Activated naive CD4-positive, alpha-beta T cell treated with anti-CD3 and anti-CD28 coated beads for 36 hours (primary cell): ENCODE measurements at places on chromosomes 2 and 18. TPM values are rescaled to one million over a fixed set of nuclear protein-coding genes. Genes with fewer than 3 reads are reported as not detected.

GRCh38 chr2:82968358-82968757, 1490.7 kb downstream of the SUCLG1 start:
- DNase-seq: no peak
- H3K4me1 ChIP-seq: no peaks in the 10 kb centered on the region
- no peak overlapping the region for H3K27ac ChIP-seq
- no peaks in the 10 kb centered on the region for H3K27me3 ChIP-seq
- no peaks in the 10 kb centered on the region for H3K36me3 ChIP-seq

- no peaks in the 10 kb centered on the region for H3K36me3 ChIP-seq
- H3K4me3 ChIP-seq: no peak overlapping the region
- H3K4me1 ChIP-seq: no peaks in the 10 kb centered on the region
- H3K27ac ChIP-seq: no peak overlapping the region
- H3K27me3 ChIP-seq: no peaks in the 10 kb centered on the region
These were observed 366.7 kb downstream of the LRRTM4 start for GRCh38 chr2:77155511-77155910.

- no peak overlapping the region for H3K27ac ChIP-seq
- H3K27me3 ChIP-seq: peaks cover 3% of the 10 kb centered on the region
- no peaks in the 10 kb centered on the region for H3K4me1 ChIP-seq
- DNase-seq: no peak
These were observed 28.0 kb downstream of the CNGA3 start for GRCh38 chr2:98374286-98374685.

DNA sequence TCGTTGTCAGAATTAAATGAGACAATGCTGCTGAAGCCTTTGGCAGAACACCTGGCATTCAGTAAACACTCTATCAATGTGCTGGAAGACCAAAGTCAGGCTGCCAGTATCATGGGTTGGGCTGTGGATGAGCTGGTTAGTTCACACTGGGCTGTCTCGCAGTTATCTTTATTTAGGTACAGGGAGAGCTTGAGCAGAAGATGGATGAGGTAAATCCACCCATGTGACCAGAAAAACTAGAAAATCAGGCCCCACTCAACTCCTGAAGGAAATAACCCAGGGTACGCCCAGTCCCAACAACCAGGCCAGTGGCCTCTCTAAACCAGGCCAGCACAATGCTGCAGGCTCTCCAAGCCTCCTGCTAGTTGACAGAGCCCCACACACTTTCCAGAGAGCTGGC, 330.3 kb downstream of the TNS1 start:
- no peak overlapping the region for H3K27ac ChIP-seq
- H3K4me3 ChIP-seq: no peak overlapping the region
- H3K36me3 ChIP-seq: peaks cover 1% of the 10 kb centered on the region
- H3K4me1 ChIP-seq: no peaks in the 10 kb centered on the region
- no peaks in the 10 kb centered on the region for H3K27me3 ChIP-seq
- DNase-seq: no peak

- H3K36me3 ChIP-seq: no peaks in the 10 kb centered on the region
- peaks cover 3% of the 10 kb centered on the region for H3K27me3 ChIP-seq
- DNase-seq: no peak
- no peak overlapping the region for H3K27ac ChIP-seq
- no peak overlapping the region for H3K4me3 ChIP-seq
- no peaks in the 10 kb centered on the region for H3K4me1 ChIP-seq
These were observed 807.4 kb upstream of the CRIM1 start for GRCh38 chr2:35548171-35548570.

DNA sequence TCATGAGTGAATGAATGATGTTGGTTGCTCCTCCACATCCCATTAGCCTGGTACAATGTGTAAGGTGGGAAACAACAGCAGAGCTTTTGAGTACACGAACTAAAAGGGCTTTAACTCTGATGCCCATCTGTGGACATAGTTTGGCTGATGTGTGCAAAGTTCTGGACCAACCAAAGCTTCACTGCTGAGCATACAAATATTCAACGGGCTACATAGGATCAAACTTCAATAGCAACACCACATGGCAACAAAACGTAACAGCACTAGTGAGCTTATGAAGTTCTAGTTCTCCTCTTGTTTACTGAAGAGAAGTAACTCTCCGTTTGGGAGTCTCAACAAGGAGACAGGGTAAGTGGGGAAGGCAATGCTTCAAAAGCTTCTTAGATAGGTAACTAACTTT, 20.4 kb downstream of the STAM2 start:
- peaks cover 8% of the 10 kb centered on the region for H3K4me1 ChIP-seq
- no peak for DNase-seq
- H3K27me3 ChIP-seq: no peaks in the 10 kb centered on the region

DNA sequence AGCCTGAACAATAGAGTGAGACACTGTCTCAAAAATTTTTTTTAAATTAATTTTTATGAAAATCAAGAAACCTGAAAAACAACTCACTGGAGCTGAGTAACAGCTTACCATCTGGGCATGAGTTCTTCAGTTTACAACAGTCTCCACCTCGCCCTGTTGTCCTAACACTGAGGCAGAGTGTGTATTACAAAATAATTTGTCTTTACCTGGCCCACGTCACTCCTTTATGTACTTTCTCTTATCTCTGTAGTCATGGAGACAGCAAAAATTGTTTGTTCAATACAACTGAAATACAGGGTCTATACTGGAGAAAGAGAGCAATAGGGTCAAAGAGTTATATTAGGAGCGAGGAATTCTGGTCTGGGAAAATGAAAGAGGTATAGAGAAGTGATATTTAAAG, 48.1 kb downstream of the CYTIP start:
- H3K27me3 ChIP-seq: no peaks in the 10 kb centered on the region
- peaks cover 9% of the 10 kb centered on the region for H3K4me1 ChIP-seq
- H3K27ac ChIP-seq: no peak overlapping the region
- DNase-seq: no peak

DNA sequence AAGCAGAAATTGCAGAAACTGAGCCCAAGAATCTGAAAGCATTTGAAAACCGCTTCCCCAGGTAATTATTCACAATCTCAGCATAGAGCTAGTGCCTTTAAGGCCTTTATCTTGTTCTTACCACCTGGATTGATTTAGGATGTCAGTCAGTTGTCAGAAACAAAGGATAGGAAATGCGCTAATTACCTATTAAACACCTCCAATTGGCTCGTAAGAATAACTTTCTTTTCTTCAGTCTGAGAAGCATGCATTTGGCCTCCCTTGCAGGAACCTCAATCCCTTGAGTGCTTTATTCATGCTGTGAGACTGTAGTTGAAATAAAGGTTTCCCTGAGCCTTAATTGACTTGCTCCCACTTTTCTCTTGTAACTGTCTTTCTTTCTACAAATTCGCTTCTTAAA, 400.3 kb upstream of the LRATD1 start:
- no peaks in the 10 kb centered on the region for H3K4me1 ChIP-seq
- no peak for DNase-seq

GRCh38 chr2:143802871-143803650, 673.8 kb downstream of the ARHGAP15 start:
- peaks cover 10% of the 10 kb centered on the region for H3K4me1 ChIP-seq

DNA sequence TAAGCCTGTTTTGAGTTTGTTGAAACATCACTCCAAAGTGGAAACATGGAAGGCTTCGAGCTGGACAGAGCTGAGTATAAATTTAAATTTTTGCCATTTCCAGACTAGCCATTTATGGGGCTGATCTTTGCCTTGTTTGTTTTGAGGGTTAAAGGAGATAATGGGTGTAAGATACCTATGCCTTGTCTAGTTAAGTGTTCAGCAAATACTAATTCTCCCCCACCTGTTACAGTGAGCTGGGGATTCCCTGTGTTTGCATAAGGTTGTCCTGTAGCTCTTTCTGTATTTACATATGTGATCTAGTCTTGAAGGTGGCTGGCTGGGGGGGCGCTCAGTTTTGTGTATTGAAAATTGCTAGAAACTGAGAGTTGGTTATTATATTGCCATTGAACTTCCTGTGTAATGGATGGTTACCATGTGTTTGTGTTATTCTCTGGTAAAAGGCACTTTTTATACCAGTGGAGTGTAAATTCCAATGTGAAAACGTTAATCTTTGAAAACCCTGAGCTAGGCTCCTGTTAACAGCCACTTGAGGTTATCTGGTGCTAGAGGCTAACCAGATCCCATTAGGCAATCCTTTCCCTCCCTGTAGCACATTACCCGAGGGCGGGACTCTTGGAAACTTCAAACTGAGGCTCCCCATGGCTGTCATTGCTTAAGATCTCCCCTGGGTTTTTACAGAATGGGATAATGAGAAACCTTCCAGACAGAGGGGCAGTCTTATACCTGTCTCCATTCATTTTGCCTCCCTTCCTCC, 26.7 kb downstream of the TANC1 start:
- H3K36me3 ChIP-seq: no peaks in the 10 kb centered on the region
- no peak for DNase-seq
- H3K27me3 ChIP-seq: peaks cover 7% of the 10 kb centered on the region
- H3K4me1 ChIP-seq: peaks cover 4% of the 10 kb centered on the region
- H3K4me3 ChIP-seq: no peak overlapping the region

- no peak for DNase-seq
- no peaks in the 10 kb centered on the region for H3K27me3 ChIP-seq
- H3K4me1 ChIP-seq: no peaks in the 10 kb centered on the region
- H3K4me3 ChIP-seq: no peak overlapping the region
- H3K36me3 ChIP-seq: no peaks in the 10 kb centered on the region
These were observed 695.7 kb downstream of the TDRD15 start for GRCh38 chr2:21819454-21819853.

GRCh38 chr18:57148263-57148662, 1.4 kb downstream of the BOD1L2 start:
- no peaks in the 10 kb centered on the region for H3K36me3 ChIP-seq
- H3K27me3 ChIP-seq: peaks cover 25% of the 10 kb centered on the region
- H3K4me3 ChIP-seq: no peak overlapping the region

GRCh38 chr18:33957707-33958106, 267.0 kb downstream of the NOL4 start:
- H3K36me3 ChIP-seq: no peaks in the 10 kb centered on the region
- no peaks in the 10 kb centered on the region for H3K27me3 ChIP-seq
- no peak overlapping the region for H3K4me3 ChIP-seq
- DNase-seq: no peak
- H3K4me1 ChIP-seq: no peaks in the 10 kb centered on the region

- H3K27ac ChIP-seq: peak overlapping the region; percentile 62
- DNase-seq: no peak
- no peaks in the 10 kb centered on the region for H3K36me3 ChIP-seq
- H3K4me1 ChIP-seq: peaks cover 16% of the 10 kb centered on the region
These were observed 3.0 kb downstream of the NEURL3 start for GRCh38 chr2:96501886-96502810.

- no peak overlapping the region for H3K4me3 ChIP-seq
- H3K4me1 ChIP-seq: no peaks in the 10 kb centered on the region
- H3K36me3 ChIP-seq: no peaks in the 10 kb centered on the region
- no peak for DNase-seq
- H3K27me3 ChIP-seq: no peaks in the 10 kb centered on the region
- H3K27ac ChIP-seq: no peak overlapping the region
These were observed 72.6 kb upstream of the STPG4 start for GRCh38 chr2:47227532-47228279.

GRCh38 chr2:167626301-167626700, 621.1 kb downstream of the STK39 start:
- no peak overlapping the region for H3K27ac ChIP-seq
- H3K36me3 ChIP-seq: no peaks in the 10 kb centered on the region
- no peak overlapping the region for H3K4me3 ChIP-seq
- DNase-seq: no peak

ST8SIA5 gene
- total RNA-seq: not detected

DHRS9 gene
- total RNA-seq: 2.6 TPM

CDH20 gene
- total RNA-seq: not detected

DCAF17 gene
- 21.3 TPM for total RNA-seq

UGT1A5 gene
- not detected for total RNA-seq

LRRC30 gene
- total RNA-seq: not detected
